ENCODE measurements at places on chromosomes 5 and 9.

DNA sequence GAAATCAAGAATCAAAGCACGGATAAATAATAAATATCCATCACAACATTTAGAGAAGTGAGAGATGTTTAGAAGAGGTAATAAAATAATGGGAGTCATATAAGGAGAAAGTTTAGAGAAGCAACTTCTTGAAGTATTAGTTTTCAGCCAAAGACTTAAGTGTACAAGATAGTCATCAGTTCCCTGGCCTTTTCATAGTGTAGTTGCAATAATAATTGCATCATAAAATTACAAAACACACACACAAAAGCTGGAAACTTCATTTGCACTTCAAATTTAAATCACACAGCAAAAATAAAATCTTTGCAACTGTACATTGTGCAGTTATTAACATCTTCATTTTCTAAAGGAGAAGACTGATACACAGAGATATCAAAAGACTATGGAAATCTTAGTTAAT, 319.1 kb upstream of the RGMB start:
- DNase-seq = no peak

DNA sequence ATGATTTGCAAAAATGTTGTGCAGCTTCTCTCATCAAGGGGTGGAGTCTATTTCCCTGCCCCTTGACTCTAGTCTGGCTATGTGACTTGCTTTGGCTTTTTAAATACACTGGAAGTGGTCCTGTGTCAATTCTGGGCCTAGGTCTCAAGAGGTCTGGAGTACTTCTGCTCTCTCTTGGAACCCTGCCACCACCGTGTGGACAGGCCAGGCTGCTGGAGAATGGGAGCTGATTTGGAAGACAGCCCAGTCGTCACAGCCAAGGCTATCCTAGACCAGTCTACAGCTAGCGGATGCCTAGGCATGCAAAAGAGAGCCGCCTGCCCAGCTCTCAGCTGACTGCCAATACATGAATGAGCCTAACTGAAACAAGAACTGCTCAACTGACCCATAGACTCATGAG, 56.7 kb upstream of the CLINT1 start:
- DNase-seq = no peak

DNA sequence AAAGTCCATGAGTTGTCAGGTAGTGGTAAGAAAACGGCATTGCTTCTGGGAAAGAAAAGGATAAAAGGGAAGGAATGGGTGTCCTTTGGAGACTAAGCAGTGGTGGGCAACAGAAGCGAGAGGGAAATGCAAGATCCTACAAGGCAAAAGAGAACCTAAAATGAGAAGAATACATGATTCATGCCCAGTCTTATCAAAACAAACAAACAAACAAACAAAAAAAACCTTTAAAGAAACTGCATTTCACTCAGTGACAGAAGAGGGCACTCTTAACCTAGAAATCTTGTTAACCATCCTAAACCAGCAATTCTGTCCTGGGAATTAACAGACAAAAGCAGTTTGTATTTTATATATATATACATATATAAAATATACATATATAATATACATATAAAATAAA, 88.5 kb downstream of the SUSD1 start:
- DNase-seq = peak; percentile 33

DNA sequence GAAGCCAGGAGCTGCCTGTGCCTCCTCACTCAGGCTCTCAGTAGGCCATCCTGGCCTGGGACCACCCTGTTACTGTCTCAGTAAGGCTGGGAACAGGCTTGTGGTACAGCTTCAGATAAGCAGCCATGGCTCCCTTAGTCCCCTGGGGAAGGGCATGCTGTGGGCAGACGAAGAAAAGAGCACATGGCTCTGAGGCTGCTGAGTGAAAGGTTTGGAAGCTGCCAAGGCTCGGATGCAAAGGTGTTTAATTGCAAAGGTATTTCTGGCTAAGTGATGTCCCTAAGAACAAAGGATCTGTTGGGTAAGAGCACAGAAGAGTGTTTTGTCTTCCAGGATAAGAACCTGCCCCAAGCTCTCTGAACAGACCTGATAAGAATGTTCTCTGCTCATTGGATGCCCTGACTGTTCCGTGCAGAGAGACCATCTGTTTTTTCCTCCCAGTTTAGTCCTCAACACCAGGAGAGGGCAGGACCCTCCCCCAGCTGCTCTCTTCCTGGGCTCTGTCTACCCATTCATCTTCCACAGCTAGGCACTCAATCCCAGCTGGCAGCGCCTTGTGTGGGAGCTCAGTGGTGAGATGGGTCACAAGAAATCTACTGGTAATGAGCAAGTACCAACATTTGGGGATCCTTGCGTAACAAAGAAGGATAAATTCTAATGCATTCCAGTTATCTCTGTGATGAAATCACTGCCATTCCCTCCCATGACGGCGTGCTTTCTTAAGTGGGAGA, 17.7 kb downstream of the ANGPTL2 start:
- DNase-seq = no peak

- no peak for DNase-seq
Measured at GRCh38 chr5:135061001-135061400, 27.0 kb upstream of the PITX1 start.

DNA sequence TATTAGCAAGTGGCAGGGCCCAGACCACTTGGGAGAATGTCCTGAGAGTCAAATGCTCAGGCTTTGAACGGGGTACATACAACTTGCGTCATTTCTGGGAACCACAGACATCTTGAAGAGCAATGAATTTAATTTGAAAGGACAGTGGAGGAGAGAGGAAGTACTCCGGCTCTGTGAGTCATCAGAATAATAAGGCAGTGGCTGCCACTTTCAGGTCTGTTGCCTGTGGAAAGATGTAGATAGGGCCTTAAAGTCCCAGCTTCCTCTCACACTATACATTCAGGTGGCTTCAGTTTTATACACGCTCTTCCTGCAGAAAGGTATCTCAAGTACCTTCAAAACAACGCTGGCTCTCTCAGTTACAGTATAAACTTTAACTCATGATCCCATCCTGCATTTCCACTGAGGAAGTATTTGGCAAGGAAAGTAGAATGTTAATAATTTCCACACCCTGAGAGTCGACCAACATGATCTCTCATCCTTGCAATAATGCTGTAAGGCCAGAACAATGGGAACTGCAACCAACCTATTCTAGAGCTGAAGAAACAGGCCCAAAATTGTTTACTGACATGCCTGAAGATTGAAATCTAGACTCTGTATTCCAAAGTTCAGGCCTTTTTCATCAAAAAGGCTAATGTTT, 6.8 kb upstream of the PRUNE2 start:
- no peak for DNase-seq

GRCh38 chr5:32098890-32099310, 75.2 kb downstream of the GOLPH3 start:
- DNase-seq = no peak

- DNase-seq = no peak
Measured at GRCh38 chr9:90830977-90831376, 29.4 kb downstream of the SYK start.
